ENCODE measurements at places on chromosomes 1 and 21.

GRCh38 chr1:226132728-226133503 lies 53.6 kb downstream of the ACBD3 start:
- no peak for DNase-seq

DNA sequence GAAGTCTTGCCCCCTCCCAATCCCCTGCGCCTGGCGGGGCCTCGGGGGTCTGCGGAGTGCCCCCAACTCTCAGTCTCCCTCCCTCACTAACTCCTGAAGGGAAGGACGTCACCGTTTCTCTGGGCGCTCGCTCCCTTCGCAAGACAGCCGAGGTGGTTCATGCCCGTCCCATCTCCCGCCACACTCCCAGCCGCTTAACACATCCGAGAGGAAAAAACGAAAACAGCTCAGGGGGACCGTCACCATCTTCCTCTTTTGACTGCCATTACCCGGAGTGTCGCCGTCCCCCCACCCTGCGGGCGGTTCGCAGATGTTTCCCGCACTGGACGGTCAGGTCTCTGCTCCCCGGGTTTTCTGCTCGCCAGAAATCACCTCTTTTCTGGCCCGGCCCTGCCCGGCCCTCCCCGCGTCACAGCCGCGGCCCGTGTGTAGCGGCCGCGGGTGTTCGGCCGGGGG lies 532 bp downstream of the ERO1B start:
- DNase-seq, result peak; percentile 14

- peak; percentile 87 for DNase-seq
Observed at GRCh38 chr1:36420836-36421317, 23.2 kb upstream of the LSM10 start.

GRCh38 chr21:15204140-15204969 lies 139.6 kb upstream of the NRIP1 start:
- no peak for DNase-seq

DNA sequence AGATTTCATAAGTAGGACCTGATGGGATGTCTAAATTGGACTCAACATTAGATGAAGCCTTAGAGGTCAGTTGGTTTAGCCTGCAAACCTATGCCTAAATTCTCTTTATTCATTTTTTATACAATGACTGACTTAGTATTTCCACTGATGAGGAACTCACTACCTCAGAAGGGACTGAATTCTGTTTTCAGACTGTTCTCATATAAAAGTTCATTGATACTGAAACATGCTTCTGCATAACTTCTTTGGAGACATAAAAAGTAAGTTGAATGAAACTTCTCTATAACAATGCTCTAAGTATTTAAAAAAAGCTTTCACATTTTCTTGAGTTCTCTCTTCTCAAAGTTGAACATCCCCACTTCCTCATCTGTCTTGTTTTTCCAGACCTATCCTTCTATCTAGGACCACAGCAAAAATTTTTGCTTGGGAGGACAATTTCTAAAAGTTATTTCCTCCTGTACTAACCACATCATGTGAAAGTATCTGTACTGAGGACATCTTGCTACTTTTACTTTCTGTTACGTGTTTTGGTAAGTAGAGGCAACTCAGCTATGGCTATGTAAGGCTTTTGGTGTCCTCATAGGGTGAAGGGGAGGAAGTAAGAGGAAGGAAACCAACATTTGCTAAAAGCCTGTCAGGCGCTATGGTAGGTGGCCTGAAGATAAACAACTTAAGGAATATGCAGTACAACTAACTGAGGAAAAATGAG lies 64.1 kb downstream of the USP24 start:
- no peak for DNase-seq

DNA sequence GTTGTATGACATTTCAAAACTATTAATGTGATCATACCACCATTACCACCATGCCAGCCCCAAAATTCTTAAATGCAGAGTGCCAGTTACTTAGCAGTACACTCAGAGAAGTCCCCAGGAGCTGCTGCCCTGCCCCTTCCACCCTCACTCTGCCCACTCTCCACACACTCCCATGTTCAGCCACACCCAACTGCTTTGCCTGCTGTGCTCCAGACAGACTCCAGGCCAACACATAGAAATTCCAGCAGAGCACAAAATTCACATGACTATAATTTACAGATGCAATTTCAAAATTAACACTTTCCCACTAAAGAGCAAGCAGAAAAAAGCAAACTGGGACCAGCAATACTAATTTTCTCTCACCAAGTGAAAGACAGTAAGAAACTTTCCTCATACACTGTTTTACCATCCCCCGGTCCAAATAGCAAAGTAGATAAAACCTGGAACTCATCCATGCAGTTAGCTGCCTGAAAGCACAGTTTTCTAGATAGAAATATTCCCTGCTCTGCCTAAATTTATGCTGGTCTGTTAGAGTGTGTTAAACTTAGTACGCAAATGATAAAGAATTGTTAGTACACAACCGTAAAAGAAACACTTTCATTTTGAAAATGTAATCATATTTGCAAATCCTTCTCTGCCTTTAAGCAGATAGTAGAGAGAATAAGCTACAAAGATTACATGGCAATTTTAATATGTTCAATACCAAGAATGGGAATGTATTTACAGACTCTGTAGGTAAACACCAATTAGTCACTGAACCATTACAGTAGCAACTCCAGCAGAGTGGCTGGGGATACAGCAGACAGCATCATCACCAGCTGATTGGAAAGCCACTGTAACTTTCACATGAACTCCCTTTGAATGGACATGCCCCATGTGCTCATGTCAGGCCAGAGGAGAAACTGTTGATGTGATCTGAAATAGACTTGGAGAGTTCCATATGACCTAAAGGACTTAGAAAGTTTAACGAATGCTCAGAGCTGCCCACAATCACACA lies 176.5 kb downstream of the VAV3 start:
- no peak for DNase-seq

DNA sequence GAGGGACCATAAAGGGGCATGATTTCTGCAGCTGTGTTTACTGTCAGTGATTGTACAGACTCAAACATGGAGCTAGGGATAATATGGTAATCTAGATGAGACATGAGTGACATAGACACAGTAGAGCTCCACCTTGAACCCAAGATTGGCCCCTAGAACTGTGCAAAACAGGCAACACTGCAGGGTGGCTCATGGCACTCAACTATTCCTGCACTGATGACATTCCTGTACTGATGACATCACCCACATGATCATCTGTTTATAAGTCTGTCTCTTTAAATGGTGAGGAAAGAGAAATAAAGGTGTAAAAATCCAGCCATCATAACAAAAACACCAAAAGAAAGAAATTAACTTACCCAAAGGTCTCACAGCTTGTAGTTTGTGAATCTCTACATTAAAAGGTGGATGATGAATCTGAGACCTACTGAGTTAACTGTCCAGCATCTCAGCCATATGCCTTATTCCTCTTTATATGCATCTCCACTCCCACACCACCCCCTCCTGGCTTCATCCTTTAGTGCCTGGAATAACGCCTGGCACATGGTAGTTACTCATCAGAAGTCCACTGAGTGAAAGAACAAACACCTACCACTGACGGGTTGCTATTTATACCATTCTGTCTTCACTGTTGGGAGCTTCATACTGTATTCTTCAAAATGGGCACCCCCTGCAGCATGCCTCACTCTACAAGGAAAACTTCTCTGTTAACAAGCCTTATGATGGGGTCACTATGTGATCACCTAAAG lies at the start of gene LRRC53:
Gene LRRC53 (minus strand): TSS at position 442 of the 746 bp plus-strand sequence. CDS start 29,262 bp downstream, outside the sequence.
- no peak for DNase-seq

DNA sequence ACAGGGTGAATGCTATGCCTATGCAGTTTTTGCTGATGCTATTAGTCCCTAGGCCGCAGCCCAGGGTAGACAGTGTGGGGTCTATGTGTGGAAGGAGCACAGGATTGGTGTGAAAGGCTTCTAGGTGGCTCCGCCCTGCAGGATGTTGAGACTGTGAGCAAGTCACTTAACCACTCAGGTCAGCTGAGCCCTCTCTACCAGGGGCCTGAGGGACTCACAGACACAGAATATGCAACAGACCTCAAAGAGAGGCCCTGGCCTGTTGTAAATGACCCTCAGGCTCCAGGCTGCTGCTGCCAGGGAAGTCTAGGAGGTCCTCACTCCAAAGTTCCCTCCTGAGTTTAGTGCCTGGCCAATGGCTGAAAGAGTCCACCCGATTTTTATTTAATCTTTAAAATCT lies 11.0 kb downstream of the NHLH2 start:
- no peak for DNase-seq

DNA sequence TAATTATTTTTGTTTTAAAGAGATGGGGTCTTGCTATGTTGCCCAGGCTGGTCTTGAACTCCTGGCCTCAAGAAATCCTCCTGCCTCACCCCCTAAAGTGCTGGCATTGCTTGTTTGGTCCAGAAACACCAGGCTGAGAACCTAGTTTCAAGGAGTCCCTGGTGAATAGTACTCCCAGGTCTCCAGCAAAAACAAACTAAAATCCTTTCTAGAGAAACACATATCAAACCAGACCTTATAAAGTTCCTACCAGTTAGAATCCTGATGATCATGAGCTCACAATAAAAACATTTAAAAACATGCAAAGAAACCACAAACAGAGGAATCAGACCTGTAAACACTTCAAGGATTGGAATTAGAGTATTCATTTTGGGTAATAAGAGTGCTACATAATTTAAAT lies 34.4 kb upstream of the PADI1 start:
- no peak for DNase-seq

GRCh38 chr1:213325482-213325881 lies 274.4 kb downstream of the RPS6KC1 start:
- DNase-seq, result no peak

- no peak for DNase-seq
Observed at GRCh38 chr1:59926381-59927123, at the start of gene CYP2J2. Gene CYP2J2, minus strand, starts transcription at chr1:59926773. Its CDS starts 27 bp downstream, at chr1:59926746.

DNA sequence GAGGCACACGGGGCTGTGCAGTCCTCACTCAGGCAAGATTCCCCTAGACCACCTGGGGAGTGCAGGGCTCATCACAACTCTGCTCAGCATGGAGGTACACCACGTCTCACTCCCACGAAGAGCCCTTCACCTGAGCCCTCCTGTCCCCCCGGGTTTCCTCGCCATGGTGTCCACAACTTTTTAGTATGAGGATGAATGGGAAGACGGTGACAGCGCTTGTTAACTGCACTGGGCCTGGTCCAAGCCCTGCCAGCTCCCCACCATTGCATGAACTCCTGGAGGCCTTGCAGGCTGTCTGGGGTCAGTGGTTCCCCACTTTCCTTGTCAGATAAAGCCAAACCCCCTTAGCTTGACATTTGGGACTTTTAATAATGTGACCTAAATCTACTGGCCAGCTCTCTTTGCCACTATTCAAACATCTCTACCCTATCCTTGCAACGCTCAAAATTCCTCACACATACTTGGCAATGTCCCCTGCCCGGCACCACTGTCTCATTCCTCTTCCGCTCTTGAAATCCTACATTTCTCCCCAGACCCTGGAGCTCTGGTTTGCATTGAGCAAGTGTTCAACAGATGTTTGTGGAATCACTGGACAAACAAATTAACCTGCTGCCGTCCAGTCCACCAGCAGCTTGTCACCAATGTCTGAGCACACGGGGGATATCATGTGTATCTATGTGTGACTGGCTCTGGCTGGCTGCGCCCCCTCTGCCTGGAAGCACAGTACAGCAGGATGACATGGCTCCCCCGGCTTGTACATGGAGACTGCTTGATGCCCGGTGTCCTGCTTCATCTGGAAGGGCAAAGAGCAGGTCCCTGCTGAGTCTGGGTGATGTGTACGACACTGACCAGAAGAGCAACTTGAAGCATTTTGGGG lies 11.2 kb downstream of the TMEM9 start:
- no peak for DNase-seq

GRCh38 chr1:201990427-201990826 lies 8.0 kb downstream of the RNPEP start:
- DNase-seq, result no peak

GRCh38 chr1:236854605-236854983 lies 59.5 kb downstream of the MTR start:
- DNase-seq, result no peak

DNA sequence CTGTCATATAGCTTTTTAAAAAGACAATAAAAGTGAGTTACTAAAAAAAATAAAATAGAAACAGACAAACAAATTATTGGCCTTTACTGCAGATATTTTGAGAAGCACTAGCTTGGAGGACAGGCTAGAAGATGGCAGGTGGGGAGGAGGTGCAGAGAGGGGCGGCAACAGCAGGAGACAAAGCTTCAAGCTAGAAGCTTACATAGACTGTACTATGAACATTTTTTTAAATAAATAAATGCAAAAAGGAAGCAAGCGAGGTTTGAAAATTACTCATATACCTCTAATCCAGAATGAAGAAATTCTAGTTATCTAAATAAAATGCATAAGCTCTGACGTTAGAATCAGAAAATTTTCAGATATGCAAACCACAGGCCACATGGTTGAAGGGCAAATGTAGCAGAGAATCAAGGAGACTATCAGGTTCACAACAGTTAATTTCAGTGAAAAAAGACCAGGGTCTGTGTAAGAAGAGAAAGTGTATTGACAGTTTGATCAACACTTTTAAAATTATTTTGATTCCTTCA lies 54.9 kb downstream of the NRIP1 start:
- DNase-seq, result no peak

GRCh38 chr1:41823471-41823870 lies 95.3 kb downstream of the HIVEP3 start:
- DNase-seq, result no peak

GRCh38 chr1:60573121-60573520 lies 499.6 kb upstream of the C1orf87 start:
- DNase-seq, result no peak

GRCh38 chr1:153430561-153430960 lies 14.2 kb downstream of the S100A7A start:
- DNase-seq, result no peak

- no peak for DNase-seq
Observed at GRCh38 chr1:6538956-6539355, 15.4 kb downstream of the NOL9 start.

DNA sequence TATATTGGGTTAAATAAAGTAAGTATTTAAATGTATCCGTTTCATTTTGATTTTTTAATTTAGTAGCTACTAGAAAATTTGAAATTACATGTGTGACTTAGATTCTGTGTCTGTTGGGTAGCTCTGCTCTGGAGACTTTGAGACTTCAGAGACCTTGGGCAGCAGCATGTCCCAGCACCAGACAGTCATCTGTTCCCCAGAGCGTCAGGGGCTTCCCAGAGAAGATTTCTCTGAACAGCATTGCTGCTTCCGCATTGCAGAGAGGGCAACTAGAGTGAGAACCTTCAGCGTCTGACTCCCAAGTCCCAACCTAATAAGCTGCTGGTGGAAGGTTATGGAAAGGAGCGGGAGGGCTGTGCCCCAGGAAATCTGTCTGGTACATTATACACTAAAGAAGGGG lies 6.6 kb downstream of the LINGO4 start:
- no peak for DNase-seq

DNA sequence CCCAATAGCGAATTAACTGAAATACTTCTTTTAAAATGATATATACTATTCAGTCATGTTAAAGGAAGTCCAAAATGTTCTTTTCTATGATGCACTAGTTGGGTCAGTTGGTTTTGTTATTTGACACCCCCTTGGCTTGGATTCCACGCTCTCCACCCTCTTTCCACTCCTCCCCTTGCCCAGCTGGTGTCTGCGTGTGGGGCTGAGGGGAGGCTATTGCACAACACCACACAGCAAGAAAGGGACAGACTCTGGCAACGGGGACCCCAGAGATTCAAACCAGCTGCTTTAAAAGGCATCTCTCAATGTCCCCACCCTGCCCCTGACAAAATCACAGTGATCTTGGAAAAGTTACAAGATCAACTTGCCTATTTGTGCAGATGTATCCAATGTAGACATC lies 394.3 kb downstream of the TGFB2 start:
- DNase-seq, result no peak

GRCh38 chr1:183075861-183076260 lies 52.6 kb downstream of the LAMC1 start:
- no peak for DNase-seq

GRCh38 chr1:196372896-196373536 lies 235.2 kb downstream of the KCNT2 start:
- no peak for DNase-seq

- DNase-seq, result no peak
Observed at GRCh38 chr21:45013260-45013841, 61.0 kb upstream of the ADARB1 start.

All from activated gamma-delta T cell treated with anti-CD3 and anti-CD28 coated beads, Interleukin-2, amount 50 U/mL, for 16 hours (primary cell).